ENCODE measurements at places on chromosomes 13 and 19. TPM values are rescaled to one million over a fixed set of nuclear protein-coding genes. Genes with fewer than 3 reads are reported as not detected.

DNA sequence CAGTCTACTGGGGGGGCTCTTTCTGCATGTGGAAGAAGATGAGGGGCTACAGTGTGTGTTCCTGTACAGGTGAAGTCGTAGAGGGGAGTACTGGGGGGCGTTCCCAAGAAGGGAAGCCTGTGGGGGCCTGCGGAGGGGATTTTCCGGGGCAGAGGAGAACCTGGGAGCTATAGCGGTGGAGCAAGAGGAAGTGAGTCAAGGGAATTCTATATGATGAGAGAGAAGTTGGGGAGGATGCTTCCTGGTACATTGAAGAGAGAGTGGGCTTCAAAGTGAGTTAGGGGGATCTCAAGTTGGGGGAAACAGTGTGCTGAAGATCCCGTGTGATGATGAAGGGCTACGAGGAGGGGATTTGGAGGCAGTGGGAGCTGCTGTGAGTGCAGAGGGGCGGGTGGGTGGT lies 1.9 kb upstream of the CACNG8 start:
- no peaks in the 10 kb centered on the region for H3K36me3 ChIP-seq
- H3K27me3 ChIP-seq = no peaks in the 10 kb centered on the region
- H3K27ac ChIP-seq = no peak overlapping the region
- no peak overlapping the region for H3K4me3 ChIP-seq
- H3K4me1 ChIP-seq = no peaks in the 10 kb centered on the region

- no peaks in the 10 kb centered on the region for H3K36me3 ChIP-seq
- peak overlapping the region; percentile 17 for H3K4me3 ChIP-seq
- peak; percentile 80 for DNase-seq
- peaks cover 25% of the 10 kb centered on the region for H3K4me1 ChIP-seq
- H3K27me3 ChIP-seq = no peaks in the 10 kb centered on the region
These were observed 339.0 kb downstream of the RFC3 start for GRCh38 chr13:34156841-34157365.

GRCh38 chr13:77048681-77049080 lies 21.7 kb upstream of the FBXL3 start:
- H3K4me1 ChIP-seq = no peaks in the 10 kb centered on the region
- H3K4me3 ChIP-seq = no peak overlapping the region
- H3K27ac ChIP-seq = no peak overlapping the region
- no peaks in the 10 kb centered on the region for H3K36me3 ChIP-seq
- no peak for DNase-seq

GRCh38 chr13:44312834-44313551 lies 60.6 kb upstream of the SERP2 start:
- no peak overlapping the region for H3K4me3 ChIP-seq
- no peak overlapping the region for H3K27ac ChIP-seq

DNA sequence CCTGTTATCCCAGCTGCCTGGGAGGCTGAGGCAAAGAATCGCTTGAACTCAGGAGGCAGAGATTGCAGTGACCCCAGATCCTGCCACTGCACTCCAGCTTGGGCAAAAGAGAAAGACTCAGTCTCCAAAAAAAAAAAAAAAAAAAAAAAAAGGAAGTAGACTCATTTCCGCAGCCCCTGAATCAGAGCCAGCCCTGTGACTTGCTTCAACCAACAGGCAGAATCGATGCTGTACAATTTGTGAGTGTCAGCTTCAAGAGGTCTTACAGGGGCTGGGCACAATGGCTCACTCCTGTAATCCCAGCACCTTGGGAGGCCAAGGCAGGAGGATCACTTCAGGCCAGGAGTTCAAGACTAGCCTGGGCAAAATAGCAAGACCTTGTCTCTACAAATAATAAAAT lies 12.8 kb downstream of the ANKRD27 start:
- DNase-seq = no peak
- no peaks in the 10 kb centered on the region for H3K27me3 ChIP-seq
- peaks cover 1% of the 10 kb centered on the region for H3K36me3 ChIP-seq
- H3K27ac ChIP-seq = no peak overlapping the region

The SYCN gene
- not detected for total RNA-seq

The PRSS57 gene
- total RNA-seq = not detected

The IGFL1 gene
- not detected for total RNA-seq

- peaks cover 3% of the 10 kb centered on the region for H3K4me1 ChIP-seq
- no peak overlapping the region for H3K27ac ChIP-seq
- H3K36me3 ChIP-seq = no peaks in the 10 kb centered on the region
These were observed 363.5 kb downstream of the PCDH20 start for GRCh38 chr13:61052175-61052574.

- H3K27me3 ChIP-seq = no peaks in the 10 kb centered on the region
- DNase-seq = no peak
- H3K36me3 ChIP-seq = no peaks in the 10 kb centered on the region
- H3K27ac ChIP-seq = no peak overlapping the region
These were observed 147.7 kb upstream of the VSTM2B start for GRCh38 chr19:29378126-29378525.

The ABCC4 gene
- 65.7 TPM for total RNA-seq

The SHD gene
- 3.5 TPM for total RNA-seq

The PLEKHF1 gene
- 3.6 TPM for total RNA-seq

The LRRC25 gene
- not detected for total RNA-seq

GRCh38 chr13:33509642-33510229 lies 224.2 kb upstream of the STARD13 start:
- H3K4me3 ChIP-seq = no peak overlapping the region
- no peak overlapping the region for H3K27ac ChIP-seq
- no peaks in the 10 kb centered on the region for H3K4me1 ChIP-seq

DNA sequence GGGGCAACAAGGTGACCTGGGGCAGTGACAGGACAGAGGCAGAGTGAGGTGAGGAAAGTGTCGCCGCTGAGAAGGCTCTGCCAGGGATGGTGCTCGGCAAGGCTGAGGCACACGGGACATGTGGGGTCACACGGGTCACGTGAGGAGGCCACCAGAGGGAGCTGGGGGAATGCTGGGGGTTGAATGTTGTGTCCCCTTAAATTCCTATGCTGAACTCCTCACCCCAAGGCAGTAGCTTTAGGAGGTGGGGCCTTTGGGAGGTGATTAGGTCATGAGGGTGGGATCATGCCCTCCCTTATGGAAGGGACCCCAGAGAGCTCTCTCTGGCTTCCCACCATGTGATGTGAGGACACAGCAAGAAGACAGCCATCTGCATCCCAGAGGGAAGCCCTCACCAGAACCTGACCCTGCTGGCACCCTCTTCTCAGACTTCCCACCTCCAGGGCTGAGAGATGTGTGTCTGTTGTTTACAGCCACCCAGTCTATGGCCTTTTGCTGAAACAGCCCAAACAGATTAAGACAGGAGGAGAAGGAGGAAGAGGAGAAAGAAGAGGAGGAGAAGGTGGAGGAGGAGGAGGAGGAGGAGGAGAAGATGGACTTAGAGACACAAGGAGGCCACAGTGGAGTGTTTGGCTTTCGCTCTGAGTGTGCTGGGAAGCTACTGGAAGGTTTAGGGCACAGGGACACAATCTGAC lies 35.4 kb downstream of the RFX2 start:
- H3K27me3 ChIP-seq = no peaks in the 10 kb centered on the region
- no peaks in the 10 kb centered on the region for H3K36me3 ChIP-seq
- H3K4me3 ChIP-seq = no peak overlapping the region

DNA sequence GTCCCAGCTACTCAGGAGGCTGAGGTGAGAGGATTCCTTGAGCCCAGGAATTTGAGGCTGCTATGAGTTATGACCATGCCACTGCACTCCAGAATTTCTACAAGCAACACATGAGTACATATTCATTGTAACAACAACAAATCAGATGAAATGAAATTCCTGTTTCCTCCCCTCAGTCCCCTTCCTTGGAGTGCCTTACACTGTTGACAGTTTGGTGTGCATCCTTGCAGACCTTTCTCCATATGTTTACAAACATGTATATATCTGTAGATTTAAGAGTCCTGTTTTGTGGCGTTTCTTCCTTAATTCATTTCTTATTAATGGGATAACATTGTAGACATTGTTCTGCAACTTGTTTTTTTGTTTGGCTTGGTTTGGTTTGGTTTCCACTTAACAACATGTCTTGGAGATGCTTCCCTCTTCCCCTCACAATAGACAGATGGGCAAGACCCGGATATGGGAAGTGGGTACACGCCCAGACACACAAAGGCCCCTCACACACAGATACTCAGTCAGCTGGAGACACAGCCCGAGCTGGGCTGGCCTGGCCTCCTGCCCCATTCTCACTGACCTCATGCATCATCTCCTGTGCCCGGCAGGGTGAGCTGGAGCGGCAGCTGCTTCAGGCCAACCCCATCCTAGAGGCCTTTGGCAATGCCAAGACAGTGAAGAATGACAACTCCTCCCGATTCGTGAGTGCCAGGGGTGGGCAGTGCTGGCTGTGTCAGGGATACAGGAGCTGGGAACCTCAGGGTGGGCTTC lies 21.7 kb downstream of the MYH14 start:
- H3K4me3 ChIP-seq = no peak overlapping the region
- no peak overlapping the region for H3K27ac ChIP-seq
- H3K4me1 ChIP-seq = no peaks in the 10 kb centered on the region

The SYT5 gene
- total RNA-seq = not detected

GRCh38 chr13:99228737-99229691 lies 28.4 kb downstream of the UBAC2 start:
- DNase-seq = no peak
- H3K4me3 ChIP-seq = no peak overlapping the region
- no peak overlapping the region for H3K27ac ChIP-seq
- H3K27me3 ChIP-seq = no peaks in the 10 kb centered on the region

DNA sequence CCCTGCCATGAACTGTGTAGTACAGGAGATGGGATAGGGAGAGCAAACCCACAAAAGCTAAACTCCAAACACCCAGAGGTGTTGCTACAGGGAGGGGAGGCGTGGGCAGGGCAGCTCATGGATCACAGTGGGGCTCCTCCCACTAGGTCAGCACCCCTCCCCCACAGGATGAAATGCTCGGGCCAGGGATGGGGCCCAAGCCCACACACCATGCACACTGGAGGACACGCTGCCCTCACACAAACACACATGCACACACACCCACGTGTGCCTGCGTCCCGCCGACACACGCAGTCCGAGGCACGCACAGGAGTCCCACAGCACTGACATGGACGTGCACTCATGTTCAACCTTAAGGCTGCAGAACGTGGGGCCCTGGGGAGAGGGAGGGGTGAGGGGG lies 6.0 kb upstream of the CCNP start:
- no peak overlapping the region for H3K27ac ChIP-seq
- DNase-seq = no peak
- no peaks in the 10 kb centered on the region for H3K4me1 ChIP-seq
- peaks cover 4% of the 10 kb centered on the region for H3K36me3 ChIP-seq

- no peaks in the 10 kb centered on the region for H3K27me3 ChIP-seq
- no peak overlapping the region for H3K4me3 ChIP-seq
- no peak overlapping the region for H3K27ac ChIP-seq
These were observed 9.4 kb downstream of the SAMD4B start for GRCh38 chr19:39351537-39352064.

- H3K36me3 ChIP-seq = no peaks in the 10 kb centered on the region
- H3K27ac ChIP-seq = no peak overlapping the region
- H3K27me3 ChIP-seq = no peaks in the 10 kb centered on the region
- no peak overlapping the region for H3K4me3 ChIP-seq
- no peak for DNase-seq
- no peaks in the 10 kb centered on the region for H3K4me1 ChIP-seq
These were observed 957.1 kb downstream of the PCDH9 start for GRCh38 chr13:66273011-66273410.

GRCh38 chr13:92459306-92459705 lies 767.3 kb upstream of the GPC6 start:
- no peak overlapping the region for H3K4me3 ChIP-seq
- no peak overlapping the region for H3K27ac ChIP-seq
- no peak for DNase-seq
- no peaks in the 10 kb centered on the region for H3K4me1 ChIP-seq
- no peaks in the 10 kb centered on the region for H3K27me3 ChIP-seq

- H3K27me3 ChIP-seq = no peaks in the 10 kb centered on the region
- H3K4me3 ChIP-seq = no peak overlapping the region
- no peaks in the 10 kb centered on the region for H3K36me3 ChIP-seq
- DNase-seq = no peak
- H3K4me1 ChIP-seq = no peaks in the 10 kb centered on the region
- H3K27ac ChIP-seq = no peak overlapping the region
These were observed 555.2 kb downstream of the SLITRK1 start for GRCh38 chr13:83327091-83327490.

The C1QTNF9 gene
- total RNA-seq = not detected
